PC-3 (cell line): ENCODE measurements at places on chromosomes 7 and 10.

GRCh38 chr10:64977915-64978314 lies 1456.7 kb downstream of the REEP3 start:
- peak; percentile 58 for DNase-seq

- no peak for DNase-seq
Observed at GRCh38 chr7:121570365-121570764, 174.3 kb upstream of the FAM3C start.

GRCh38 chr7:104207348-104207730 lies 474 bp downstream of the ORC5 start:
- DNase-seq = peak; percentile 2

GRCh38 chr10:96688789-96689188 lies 31.5 kb downstream of the PIK3AP1 start:
- no peak for DNase-seq

DNA sequence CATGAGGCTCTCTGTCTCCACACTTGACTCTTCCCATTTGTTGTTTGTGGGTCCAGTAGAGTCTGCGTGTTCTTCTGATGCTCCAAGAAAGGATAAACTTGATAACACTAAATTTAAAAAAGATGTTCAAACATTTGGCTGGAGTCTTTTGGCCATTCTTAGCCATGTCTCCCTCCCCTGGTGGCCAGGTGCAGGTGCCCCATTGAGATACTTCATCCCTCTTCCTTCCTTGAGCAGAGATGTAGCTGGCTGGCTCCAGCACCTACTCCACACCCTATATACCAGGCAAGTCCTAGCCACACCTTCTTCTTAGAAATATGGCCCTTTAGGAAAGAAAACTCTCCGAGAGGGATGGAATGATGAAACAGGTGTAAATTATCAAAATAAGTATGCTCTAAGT lies 103.2 kb upstream of the GJD4 start:
- DNase-seq = peak; percentile 57

GRCh38 chr10:121702351-121703320 lies 104.4 kb upstream of the FGFR2 start:
- DNase-seq = peak; percentile 41

GRCh38 chr10:11227103-11227502 lies 209.4 kb downstream of the CELF2 start:
- DNase-seq = no peak

DNA sequence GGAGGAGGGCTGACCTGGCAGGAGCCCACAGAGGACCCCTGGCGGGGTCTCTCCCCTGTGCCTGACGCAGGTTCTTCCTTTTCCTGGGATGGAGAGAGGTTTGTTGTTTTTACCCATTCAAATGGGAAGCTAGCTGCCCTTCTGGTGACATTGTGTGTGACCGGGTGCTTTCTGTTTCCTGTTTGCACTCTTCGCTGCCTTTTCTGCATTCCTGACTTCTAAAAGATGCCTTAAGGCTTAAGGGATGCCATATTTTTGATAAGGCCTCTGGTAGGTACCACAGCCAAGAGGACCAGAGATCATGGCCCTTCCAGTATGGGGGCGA lies 20.3 kb downstream of the ZNF783 start:
- DNase-seq = no peak

- DNase-seq = no peak
Observed at GRCh38 chr7:45583296-45583695, 9.1 kb downstream of the ADCY1 start.

DNA sequence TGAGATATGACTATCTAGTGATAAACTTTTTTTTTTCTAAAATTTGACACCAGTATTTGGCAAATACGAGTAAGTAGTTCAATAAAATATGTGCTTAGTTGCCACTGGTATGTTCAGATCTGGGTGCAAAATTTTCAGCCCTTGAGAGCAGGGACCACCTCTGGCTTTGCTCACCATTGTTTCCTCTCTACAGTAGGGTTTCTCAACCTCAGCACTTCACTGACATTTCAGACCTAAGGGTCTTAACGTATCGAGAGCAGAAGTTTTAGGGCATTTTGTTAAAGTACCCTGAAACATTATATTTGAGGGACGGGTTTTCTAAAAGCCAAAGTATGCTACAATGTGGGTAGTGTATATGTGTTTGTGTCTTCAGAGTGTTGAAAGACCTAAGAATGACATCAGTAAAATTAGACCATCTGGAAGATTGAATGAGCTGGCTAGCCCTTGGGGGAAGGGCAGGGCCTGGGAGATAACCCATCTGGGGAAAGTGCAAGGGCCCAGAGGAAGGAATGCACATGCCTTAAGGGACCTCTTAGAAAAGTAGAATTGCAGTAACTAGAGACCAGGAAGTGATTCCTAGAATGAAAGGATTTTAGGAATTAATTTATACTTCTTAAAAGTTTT lies 11.8 kb downstream of the BZW2 start:
- peak; percentile 37 for DNase-seq

DNA sequence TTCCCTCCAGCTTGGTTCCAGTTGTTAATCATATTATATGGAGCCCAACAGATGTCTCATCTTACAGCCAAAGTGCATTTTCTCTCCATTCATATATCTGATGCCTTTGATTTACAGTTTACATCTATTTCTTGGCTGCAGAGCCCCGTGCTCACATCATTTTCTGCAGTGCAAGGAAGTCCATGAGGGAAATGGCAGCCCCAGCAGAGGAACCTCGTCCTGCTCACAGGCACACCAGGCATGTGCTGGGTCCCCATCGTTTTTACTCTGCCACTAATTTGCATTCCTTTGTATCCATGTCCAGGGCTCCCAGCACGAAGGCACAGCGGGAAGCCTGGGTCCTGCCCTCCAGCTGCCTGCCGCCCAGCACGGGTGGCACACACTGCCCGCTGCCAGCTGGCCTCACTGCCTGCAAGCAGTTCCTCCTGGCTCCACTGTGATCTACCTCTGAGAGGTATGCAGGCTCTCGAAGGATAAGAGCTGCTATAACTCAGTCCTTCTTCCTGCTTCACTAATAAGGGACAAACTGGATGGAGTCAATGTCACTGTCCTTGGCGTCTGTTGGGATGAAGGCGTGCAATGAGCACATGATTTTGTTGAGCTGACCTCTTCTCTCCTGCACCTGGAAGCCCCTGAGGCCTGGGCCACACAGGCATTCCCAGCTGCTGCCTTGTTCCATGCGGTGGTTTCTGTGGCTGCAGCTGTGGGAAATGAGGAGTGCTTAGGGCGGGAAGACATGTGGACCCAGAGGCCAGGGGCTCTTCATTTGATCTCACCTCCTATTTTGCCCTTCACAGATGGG lies 583.6 kb upstream of the MGMT start:
- no peak for DNase-seq

DNA sequence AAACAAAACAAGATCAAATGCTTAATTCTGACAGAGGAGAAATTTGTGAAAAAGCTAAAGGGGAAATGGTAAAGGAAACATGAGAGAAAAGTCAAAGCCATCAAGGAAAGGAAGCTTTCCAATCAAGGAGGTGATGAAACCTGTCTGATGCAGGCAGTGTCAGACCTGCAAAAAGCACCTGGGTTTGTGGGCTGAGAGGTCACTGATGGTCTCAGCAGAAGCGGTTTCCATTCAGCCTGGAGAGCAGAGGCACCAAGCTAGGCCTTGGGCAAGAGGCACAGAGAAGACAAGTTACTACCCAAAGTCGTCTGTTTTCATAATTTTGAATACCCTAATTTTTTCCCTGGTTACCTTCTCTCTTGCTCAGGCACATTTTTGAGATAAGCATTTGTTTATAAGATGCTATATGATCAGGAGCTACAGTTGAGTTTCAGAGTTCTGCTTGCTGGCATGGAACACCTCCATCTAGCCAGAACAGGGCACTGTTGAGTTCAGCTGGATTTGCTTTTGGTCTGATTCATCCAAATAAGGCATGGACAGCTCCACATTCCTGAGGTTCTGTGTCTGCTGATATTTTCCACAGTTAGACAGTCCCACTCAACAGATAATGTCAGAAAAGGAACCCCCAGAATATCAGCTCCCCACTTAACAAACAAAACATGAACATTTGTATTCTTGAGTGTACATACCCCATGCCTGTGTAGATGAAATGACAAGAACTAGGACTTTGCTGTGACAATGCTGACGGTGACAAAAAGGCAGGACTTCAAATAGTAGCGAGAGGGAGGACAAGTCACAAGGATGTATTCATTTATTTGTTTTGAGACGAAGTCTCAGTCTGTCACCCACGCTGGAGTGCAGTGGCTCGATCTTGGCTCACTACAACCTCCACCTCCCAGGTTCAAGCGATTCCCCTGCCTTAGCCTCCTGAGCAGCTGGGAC lies 4.9 kb upstream of the PPIA start:
- no peak for DNase-seq

DNA sequence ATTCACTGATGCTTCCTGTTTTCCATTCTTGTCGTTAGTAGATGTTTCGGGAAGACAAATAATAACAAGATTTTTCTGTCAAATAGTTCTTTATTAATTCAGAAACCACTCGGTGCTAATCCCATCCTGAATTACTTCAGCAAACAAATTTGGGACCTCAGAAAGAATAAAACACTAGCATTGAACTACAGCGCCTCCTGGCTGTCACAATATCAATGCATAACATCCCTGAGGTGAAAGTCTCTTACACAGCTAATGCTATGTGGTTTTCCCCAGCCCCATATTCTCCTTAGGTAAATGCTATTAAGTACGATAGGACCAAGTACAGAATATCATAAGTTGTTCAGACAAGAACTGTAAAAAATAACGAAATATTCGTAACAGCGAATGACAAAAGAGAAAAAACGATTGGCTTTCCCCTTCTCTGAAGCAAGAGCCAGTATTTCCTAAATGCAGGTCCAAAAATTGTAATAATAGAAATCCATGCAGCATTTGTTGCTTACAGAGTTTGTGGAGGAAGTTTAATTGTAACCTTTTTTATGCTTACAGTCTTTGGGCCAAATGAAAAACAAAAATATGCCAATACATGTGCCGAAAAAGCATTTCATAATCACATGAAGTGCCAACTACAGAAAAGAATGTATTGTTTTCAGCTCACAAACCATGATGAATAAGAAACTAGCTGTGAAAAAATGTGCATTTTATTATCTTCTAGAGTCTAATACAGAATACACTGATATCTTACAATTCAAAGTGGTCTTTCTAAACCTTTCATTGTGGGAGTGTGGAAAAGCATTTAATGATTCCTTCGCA lies 47.3 kb downstream of the MYPN start:
- DNase-seq = peak; percentile 97

DNA sequence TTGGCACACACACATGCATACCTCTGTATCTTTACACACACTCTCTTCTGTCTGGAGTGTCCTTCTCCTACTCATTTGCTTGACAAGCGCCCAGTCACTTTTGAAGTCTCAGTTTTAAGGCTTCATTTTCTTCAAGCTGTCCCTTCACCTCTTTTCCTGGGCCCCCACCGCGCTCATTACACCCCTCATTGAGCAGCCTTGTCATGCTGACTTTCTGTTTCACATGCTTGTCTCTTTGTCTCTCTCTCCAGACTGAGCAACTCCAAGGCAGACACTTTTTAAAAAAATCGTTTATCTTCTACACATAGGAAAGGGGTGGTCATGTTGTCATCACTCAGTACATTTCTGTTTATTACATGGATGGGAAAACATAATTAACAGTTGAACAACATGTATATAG lies 225.2 kb upstream of the FZD1 start:
- no peak for DNase-seq

DNA sequence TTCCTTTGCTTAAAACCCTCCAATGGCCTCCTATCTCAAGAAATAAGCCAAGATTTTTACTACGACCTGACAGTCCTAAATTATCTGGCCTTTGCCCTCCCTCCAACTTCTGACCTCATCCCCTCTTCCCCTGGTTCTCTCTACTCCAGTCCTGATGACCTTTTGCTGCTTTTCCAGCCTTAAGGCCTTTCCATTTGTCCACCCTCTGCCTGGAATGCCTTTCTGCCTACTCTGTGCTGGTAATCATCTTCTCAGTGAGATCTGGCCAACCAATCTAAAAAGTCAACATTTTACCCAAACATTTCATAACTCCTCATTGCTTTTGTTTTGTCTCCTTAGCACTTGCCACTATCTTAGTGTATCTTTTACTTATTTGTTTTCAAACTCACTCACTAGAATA lies 75.7 kb downstream of the VPS41 start:
- no peak for DNase-seq

- no peak for DNase-seq
Observed at GRCh38 chr10:93463723-93464476, 18.2 kb downstream of the MYOF start.

- no peak for DNase-seq
Observed at GRCh38 chr10:123847686-123848432, 43.7 kb downstream of the CPXM2 start.

DNA sequence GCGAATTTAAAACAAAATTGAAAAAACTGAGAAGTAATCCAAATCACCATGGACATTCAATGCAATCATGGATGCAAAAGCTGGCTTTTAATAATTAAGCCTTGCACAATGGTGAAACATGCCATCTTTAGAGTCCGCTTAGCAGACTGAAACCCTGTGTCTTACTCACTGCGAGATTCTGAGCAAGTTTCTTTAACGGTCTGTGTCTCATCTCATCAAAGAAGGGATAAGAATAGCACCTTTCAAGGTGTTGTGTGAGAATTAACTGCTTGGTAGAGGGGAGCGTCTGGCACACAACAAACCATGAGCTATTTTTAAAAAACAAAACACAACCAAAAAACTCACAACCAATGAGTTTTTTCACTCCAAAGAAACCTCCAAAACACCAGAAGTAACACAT lies 21.4 kb downstream of the ACBD7 start:
- no peak for DNase-seq

- DNase-seq = peak; percentile 88
Observed at GRCh38 chr10:3948843-3949242, 163.8 kb upstream of the KLF6 start.

DNA sequence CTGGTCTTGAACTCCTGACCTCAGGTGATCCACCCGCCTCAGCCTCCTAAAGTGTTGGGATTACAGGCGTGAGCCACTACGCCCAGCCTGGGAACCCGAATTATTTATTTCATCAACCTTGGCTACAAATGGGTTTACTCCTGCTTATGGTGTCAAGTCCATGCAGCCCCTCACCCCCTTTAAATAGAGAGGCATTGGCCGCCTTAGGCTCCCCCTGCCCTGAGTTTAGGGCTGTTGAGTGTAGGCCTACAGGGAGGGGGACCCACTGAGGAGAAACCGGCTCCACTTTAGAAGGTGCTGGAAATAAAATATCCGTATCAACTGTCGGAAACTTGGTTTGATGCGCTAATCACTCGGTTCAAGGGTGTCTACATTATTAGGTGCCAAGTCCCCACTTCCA lies 8.7 kb upstream of the SP8 start:
- no peak for DNase-seq

- no peak for DNase-seq
Observed at GRCh38 chr10:68103901-68104300, 5.4 kb upstream of the MYPN start.

- no peak for DNase-seq
Observed at GRCh38 chr10:31343551-31343950, 24.5 kb downstream of the ZEB1 start.

GRCh38 chr10:112614586-112614985 lies 167.6 kb downstream of the VTI1A start:
- no peak for DNase-seq

GRCh38 chr7:112001091-112001826 lies 204.9 kb downstream of the DOCK4 start:
- DNase-seq = peak; percentile 85

- DNase-seq = no peak
Observed at GRCh38 chr10:71092812-71093401, 119.5 kb upstream of the UNC5B start.
